SK-N-MC (cell line): ENCODE measurements at places on chromosomes 7 and 10.

GRCh38 chr7:38147005-38147404 is 31.0 kb upstream of the STARD3NL start:
- DNase-seq, result no peak

DNA sequence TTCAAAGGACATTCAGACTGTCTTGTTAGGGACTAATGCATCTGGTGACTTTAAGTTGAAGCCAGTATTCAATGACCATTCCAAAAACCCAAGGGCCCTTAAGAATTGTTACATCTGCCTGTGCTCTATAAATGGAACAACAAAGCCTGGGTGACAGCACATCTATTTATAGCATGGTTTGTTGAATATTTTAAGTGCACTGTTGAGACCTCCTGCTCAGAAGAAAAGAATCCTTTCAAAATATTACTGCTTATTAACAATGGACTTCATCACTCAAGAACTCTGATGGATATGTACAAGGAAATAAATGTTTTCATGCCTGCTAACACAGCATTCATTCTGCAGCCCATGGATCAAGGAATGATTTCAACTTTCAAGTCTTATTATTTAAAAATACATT is 33.1 kb upstream of the CYP26C1 start:
- DNase-seq, result no peak

DNA sequence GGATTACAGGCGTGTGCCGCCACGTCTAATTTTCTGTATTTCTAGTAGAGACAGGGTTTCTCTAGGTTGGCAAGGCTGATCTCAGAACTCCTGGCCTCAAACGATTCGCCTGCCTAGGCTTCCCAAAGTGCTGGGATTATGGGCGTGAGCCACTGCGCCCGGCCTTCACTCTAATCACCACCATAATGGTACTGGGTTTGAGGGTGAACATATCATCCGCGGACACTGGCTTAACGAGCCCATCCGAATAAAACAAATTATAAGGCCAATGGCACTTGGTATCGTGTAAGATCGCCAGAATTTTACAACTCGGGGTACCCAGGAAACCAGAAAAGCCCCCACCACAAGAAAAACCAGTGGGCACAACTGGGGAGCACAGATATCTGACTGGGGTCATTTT is 580 bp downstream of the FAM200A start:
- no peak for DNase-seq

DNA sequence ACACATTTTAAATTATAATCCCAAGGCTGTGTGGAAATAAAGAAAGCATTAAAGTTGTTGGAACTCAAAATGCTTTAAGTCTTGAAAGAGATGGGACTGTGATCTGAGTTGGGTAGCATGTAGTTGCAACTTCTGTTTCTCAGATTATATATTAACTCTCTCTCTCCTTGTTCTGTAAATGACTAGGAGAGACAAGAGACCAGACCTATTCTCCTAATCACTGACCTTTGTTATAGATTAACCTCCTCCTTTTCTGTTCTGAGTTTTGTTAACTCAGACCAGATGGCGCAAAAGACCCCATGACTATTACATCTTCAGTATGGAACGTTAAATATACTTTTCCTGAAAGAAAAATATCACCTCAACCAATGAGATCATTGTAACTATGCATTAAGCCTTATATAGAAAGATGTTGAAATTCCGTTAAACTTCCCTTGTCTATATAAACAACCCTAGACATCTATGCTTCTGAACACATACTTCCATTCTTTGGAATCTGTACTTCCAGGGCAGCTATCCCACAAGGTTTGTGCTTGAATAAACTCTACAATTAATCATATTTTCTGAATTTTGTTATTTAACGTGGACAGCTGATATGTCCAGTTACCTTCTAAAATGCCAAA is 143.5 kb upstream of the TRIM24 start:
- no peak for DNase-seq

GRCh38 chr7:107744345-107744750 is 406 bp downstream of the CBLL1 start:
- DNase-seq, result no peak

DNA sequence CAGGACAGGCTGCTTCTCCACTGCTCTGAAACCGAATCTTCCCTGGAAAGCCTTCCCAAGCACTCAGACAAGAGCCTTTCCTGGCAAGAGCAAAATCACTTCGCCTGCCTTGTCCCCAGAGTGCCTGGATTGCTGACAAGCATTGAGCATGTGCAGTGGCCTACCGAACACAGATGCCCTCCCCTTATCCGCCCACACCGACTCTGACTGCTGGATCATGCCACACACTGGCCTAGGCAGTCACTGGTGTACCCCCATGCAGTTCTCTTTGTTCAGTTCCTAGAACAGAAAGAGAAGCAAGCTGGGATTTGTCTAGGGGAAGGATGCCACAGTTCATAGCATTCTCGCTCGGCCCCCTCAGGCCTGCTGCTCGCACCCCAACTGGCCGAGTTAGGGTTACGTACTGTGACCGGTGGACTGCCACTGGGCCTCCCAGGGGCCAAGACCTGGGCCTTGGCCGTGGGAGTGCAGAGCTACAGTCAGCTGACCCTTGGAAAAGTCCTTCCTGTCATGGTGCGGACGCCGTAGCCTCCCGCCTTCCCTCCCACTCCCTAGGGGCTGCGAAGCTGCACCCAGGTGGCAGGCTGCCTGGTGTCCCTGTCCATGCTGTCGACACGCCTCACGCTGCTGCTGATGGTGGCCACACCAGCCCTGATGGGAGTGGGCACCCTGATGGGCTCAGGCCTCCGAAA is 6.9 kb downstream of the ABCB8 start:
- DNase-seq, result no peak

DNA sequence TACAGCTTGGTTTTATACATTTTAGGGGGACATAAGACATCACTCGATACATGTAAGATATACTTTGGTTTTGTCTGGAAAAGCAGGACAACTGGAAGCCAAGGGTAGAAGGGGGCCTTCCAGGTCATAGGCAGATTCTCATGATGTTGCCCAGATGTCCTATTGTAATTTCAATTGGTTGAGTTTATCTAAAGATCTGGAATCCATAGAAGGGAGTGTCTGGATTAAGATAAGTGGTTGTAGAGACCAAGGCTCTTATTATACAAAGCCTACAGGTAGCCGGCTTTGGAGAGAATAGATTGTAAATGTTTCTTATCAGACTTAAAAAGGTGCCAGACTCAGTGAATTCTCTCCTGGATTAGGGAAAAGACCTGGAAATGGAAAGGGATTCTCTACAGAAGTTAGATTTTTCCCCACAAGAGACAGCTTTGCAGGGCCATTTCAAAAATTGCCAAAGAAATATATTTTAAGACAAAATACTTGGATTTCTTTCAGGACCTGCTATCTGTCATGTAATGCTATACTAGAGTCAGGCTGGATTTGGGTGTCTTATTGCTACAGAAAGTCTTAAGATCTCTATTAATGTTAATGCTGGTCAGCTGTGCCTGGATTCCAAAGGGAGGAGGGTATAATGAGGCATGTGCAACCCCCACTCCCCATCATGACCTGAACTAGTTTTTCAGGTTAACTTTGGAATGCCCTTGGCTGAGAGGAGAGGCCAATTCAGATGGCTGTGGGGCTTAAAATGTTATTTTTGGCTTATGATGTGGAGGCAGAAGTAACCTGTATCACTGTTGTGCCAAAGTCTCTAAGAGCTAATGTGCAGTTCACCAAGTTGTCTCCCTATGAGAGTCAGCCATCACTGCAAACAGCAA is 511.1 kb upstream of the C7orf33 start:
- no peak for DNase-seq

GRCh38 chr10:4784667-4785333 is 41.2 kb upstream of the AKR1E2 start:
- no peak for DNase-seq

GRCh38 chr10:78566284-78567111 is 502.3 kb upstream of the ZMIZ1 start:
- no peak for DNase-seq

DNA sequence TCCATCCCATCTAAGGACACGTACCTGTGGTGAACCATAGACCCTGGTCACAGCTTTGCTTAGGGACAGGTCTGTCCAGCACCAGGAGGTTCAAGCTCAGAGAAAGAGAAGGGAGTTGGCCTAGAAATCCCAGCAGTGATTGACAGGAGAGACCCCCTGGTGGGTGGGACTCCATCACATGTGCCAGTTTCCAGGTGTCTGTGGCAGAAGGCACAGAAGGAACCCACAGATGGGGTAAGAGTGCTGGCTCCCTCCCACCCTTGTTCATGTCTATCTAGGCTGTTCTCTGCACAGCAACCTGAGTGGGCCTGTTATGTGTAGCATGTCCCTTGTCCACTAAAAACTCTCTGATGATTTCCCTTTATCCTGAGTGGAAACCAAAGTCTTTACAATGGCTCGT is 54.0 kb upstream of the GRB10 start:
- DNase-seq, result no peak

DNA sequence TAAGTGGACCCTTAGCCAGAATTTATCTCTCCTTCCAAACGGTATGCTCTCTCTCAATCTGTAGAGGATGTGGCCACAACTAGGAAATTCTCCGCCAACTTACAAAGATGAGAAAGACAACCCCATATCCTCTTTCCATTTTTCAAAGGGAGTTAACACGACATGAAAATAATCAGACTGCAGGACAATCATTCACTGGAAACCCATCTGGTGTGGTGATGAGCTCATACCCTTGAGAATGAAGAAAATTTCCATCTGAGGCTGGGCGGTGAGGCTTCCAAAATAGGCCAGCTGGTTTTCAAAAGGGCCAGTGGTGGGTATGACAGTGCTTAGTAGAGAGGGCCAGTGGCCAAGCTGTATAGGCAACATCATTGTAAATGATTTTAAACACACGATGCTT is 369.6 kb downstream of the FRMD4A start:
- DNase-seq, result no peak

GRCh38 chr10:128065881-128066534 is 60.2 kb downstream of the MKI67 start:
- DNase-seq, result no peak

- no peak for DNase-seq
These were observed 50.0 kb downstream of the PLXNA4 start for GRCh38 chr7:132526111-132526740.

DNA sequence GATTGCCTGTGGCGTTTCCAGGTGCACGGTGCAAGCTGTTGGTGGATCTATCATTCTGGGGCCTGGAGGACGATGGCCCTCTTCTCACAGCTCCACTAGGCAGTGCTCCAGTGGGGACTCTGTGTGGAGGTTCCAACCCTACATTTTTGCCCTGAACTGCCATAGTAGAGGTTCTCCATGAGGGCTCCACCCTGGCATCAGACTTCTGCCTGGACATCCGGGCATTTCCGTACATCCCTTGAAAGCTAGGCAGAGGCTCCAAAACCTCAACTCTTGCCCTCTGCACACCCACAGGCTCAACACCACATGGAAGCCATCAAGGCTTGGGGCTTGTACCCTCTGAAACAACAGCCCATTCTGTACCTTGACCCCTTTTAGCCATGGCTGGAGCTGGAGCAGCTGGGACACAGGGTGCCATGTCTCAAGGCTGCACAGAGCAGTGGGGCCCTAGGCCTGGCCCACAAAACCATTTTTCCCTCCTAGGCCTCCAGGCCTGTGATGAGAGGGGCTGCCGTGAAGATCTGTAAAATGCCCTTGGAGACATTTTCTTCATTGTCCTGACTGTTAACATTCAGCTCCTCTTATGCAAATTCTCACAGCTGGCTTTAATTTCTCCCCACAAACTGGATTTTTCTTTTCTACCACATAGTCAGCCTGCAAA is 10.0 kb upstream of the FGL2 start:
- DNase-seq, result no peak

- DNase-seq, result no peak
These were observed 123.9 kb downstream of the BAMBI start for GRCh38 chr10:28801247-28801646.

GRCh38 chr7:44846816-44847508 is 925 bp downstream of the H2AZ2 start:
- DNase-seq, result no peak

- no peak for DNase-seq
These were observed 21.2 kb upstream of the PRKCQ start for GRCh38 chr10:6601246-6601805.

GRCh38 chr10:123377883-123378282 is 223.7 kb downstream of the BUB3 start:
- no peak for DNase-seq

GRCh38 chr7:118152149-118152548 is 31.8 kb upstream of the LSM8 start:
- DNase-seq, result no peak

GRCh38 chr10:10591715-10592341 is 425.8 kb upstream of the CELF2 start:
- no peak for DNase-seq

GRCh38 chr7:157774495-157774894 is 437.7 kb downstream of the DNAJB6 start:
- DNase-seq, result no peak

- no peak for DNase-seq
These were observed 991.5 kb downstream of the NRG3 start for GRCh38 chr10:82866424-82867020.

GRCh38 chr10:114437473-114438292 is 33.4 kb upstream of the AFAP1L2 start:
- DNase-seq, result no peak

DNA sequence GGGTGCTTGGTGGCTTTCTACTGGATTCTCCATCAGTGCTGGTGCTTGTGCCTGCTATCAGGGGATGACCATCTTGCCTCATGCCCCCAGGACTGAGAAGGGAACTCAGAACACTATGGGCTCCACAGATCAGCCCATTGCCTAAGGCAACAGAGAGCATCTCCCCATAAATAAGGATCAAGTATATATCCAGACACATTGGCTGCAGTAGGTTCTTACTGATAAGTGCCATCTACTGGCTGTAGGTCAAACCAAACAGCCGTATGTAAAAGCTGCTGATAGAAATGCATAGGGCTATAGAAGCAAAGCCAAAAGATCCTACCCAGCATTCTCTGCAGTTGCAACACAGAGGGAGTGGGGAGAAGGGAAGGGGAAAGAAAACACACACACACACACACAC is 153.7 kb downstream of the CDK14 start:
- no peak for DNase-seq

DNA sequence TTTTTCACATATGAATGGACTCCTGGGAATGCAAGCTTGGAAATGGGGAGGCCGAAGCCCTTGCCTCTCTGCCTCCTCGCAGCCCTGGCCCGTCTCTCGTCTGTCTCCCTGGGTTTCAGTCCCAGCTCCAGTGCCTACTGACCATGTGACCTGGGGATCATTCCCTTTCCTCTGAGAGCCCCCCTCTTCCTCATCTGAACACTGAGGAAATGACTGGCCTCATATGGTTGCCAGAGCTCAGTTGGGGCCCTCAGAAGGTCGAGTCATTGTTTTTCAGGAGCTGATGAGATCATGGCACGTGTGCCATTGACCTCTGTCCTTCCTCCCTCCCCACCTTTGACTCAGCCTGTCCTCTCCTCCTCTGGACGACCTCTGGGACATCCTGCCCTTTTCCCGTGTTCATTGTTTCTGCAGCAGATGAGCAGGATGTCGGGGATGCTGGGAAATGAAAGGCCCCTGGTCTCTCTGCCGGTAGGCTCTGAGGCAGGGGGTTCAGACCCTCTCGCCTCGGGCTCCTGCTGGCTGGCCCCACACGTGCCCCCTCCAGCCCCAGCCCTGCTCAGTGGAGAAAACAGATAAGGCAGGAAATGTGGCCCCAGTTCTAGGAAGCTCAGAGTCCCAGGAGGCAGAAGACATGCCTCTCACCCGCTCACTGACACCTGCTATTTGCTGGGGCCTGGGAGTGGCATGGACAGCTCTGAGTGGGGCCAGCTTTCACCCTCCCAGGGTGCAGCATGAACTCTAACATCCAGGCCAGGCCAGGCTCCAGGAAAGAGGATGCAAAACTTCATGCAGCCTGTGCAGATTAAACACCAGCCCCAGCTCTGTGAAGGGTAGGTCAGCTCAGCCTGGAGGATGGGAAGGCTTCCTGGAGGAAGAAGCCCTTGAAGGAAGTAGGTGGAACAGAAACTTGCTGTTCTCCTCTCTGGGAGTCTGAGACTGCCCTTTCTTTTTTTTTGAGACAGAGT is 8.3 kb upstream of the PPP1R35 start:
- no peak for DNase-seq
